ENCODE measurements at places on chromosomes 3 and 15.

- DNase-seq, result no peak
These were observed 107.6 kb downstream of the LRRK1 start for GRCh38 chr15:101026656-101027272.

DNA sequence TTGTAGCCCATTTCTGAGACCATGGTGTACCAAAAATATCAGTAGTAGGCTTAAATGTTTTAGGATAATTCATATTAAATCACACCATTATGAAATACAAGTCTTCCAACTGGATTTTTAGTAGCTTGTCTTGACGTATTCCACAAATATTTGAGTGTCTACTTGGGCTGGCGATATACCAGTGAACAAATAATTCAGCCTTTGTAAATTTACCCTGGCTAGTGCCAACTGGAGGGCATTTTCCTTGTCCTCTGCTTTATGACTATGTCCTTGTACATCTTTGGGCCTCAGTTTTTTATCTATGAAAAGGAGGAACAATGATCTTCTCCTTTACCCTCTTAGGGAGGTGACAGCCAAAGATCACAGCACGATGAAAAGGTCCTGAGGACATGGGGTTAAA, 114.8 kb downstream of the FRMD4B start:
- no peak for DNase-seq

DNA sequence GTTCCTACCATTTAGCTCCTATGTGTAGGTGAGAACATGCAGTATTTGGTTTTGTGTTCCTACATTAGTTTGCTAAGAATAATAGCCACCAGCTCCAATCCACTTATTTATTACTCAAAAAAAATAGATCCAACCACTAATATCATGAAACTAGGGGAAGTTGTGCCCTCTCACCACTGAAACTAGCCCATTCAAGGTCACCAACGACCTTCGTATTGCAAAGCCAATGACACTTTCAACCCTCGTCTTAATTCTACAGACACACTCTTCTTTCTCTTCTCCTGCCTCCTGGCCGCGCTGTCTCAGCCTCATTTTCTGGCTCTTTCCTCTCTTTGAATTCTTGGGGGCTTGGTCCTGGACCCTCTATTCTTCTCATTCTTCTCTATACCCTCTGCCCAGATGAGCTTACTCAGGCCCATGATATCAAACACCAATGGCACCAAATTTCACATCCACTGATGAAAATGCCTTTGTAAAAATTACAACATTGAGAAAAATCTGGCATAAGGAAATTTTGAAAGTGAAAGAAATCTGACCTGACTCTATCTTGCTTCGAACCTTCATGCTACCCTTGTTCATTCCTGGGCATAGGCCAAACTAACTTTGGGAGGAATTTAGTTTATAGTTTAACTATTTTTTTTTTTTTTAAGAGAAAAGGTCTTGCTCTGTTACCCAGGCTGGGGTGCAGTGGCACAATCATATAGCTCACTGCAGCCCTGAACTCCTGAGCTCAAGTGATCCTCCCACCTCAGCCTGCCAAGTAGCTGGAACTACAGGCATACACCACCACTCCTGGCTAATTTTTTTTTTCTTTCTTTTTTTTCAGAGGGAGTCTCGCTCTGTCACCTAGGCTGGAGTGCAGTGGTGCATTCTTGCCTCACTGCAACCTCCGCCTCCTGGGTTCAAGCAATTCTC, 25.4 kb upstream of the LIMD1 start:
- DNase-seq, result no peak

DNA sequence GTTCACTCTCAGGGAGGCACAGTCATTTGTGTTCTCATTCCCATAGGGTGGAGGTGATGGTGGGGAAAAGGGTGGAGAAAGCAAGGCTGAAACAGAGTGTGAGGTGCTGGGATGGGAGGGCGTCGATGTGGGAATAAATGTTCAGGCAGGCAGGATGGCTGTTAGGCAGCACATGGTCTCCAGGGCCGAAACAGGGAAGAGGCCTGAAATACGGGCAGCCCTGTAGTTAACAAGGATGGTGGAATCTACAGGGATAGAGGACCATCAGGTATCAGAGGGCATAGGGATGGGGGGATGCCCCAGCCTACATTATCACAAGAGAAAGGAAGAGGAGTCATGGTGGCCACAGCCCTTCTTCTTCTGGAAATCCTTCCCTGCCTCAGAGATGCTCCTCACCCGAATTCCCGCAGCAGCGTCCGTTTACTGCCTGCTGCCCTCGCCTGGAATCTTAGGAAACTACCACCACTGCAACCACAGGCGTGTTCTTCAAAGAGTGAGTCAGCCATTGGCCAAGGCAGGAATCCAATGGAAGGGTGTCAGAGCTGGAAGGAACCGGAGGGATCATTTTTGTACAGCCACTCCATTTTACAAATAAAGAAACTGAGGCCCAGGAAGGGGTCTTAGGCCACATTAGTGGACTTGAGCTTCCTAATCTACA, 49.7 kb upstream of the POMGNT2 start:
- no peak for DNase-seq

- DNase-seq, result no peak
These were observed 40.6 kb downstream of the WNT7A start for GRCh38 chr3:13839253-13839652.

DNA sequence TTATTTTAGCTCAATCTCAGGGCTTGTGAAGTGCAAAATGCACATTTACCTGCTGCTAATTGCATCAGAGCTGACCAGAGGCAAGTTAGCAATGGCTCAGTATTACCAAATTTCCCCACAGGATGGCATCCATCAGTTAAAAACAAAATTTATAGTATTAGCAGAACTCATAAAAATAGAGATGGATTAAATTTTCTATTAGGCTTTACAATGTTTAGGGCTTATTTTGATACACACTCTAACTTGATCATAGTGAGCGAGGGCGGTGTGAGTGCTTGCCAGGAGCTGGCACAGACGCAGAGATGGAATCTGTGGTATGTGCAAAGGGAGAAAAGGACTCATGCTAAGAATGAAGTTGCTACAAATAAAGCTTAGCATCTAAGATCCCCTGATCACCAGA, 241.0 kb downstream of the NSUN3 start:
- no peak for DNase-seq

GRCh38 chr3:124347418-124347817, 355.5 kb upstream of the ROPN1 start:
- DNase-seq, result no peak

DNA sequence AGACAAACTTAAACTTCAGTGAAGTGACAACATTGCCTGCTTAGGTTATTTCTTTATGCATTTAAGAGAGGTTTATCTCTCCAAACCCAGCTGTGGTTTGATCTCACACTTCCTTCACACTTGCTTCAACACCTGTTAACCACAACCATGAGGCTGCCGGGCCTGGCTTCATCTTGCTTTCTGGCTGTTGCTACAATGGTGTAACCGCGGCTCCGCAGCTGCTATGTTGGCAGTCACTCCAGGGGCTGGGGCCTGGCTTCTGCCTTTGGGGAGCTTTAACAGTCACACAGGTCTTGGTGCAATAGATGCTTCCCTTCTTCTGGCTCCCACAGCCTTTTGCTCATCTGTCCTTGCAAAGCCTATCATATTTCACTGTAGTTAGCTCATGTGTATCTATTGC, 72.9 kb upstream of the MNS1 start:
- no peak for DNase-seq

DNA sequence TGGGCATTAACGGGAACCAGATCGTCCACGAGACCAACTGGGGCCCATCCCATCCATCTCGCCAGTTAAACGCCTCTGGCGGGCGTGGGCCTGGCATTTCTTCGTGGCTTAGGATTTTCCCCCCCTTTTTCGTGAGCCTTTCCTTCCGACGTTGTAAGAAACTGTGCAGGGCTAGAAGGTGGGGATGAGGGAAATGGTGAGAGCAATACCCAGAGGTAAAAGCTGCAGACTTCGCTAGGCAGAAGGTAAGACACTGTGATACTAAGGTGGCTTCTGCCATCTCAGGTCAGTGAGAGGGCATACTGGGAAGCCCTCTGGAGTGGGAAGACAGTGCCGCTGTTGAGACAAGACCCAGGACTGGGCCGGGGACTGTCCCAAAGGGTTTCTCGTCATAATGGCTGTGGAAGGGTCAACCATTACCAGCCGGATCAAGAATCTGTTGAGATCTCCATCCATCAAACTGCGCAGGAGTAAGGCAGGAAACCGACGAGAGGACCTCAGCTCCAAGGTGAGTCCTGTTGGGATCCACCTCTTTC, 666 bp downstream of the MAPKBP1 start:
- DNase-seq, result no peak

- no peak for DNase-seq
These were observed 48.7 kb downstream of the MYO5C start for GRCh38 chr15:52246686-52247431.

DNA sequence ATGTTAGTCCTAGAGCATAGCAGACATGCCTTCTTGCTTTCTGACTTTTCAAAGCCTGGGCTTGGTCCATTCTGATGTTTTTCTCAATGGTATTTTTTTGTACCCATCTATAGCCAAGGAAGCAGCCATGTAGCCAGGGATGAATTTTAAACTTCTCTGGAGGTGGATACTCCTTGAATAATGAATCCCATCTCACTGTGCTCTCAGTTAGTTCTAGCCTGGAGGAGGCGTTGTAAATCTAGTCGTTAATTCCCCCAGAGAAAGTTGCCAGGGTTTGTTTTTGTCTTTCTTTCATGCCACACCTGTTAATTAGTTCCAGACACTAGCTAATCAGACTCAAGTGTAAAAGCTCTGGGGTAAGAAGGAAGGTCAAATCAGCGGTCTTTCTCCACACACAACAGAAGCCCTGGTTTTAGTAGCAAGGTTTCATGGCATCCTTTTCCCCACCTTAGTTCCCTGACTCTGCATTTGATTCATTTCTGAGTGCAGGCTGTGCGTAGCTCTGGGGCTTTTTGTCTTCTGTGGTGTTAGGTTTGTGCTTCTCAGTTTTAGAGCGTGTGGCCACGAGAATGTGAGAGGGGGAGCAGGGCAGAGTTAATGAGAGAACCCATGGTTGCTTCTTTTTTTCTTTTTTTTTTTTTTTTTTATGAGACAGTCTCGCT, 19.7 kb downstream of the PTPRG start:
- DNase-seq, result no peak
